Skeletal muscle cell (primary cell): ENCODE measurements at places on chromosomes 2 and 18.

GRCh38 chr18:64334748-64335147 is 185.9 kb upstream of the LINC00305 start:
- DNase-seq: no peak

DNA sequence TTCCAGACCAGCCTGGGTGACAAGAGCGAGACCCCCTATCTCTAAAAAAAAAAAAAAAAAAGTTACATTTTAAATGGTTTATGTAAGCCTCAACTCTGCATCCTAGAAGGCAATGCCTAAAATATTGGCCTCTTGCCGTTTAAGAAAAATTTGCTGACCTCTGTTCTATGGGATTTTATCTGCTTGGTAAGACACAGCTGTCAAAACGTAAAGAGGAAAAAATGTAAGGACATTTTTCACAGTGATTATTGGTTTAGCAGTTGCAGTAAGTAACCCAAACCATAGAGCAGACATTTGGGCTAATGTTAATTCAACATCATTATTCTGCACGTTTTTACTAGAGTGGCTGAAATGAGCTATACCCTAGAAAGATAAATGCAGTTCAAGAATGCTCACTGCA is 14.4 kb upstream of the E2F6 start:
- no peak for DNase-seq

GRCh38 chr2:99660616-99661406 is 171.0 kb upstream of the REV1 start:
- DNase-seq: no peak

DNA sequence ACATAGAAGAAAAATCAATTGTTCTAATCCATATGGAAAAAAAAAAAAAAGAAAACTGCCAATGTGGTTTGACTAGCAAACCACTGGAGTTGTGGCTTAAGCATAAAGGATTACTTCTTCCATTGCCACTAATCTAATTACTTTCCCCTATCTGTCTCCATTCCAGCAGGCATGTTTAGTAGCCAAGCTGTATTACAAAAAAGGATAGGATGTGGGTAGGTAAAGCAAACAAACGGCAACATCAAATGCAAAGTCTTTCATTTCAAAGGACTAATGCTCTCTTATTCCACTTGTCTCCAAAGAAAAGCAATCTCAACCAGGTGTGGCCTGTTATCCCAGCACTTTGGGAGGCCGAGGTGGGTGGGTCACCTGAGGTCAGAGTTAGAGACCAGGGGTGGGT is 36.5 kb downstream of the SLC8A1 start:
- no peak for DNase-seq

GRCh38 chr18:79573921-79574491 is 105.6 kb upstream of the CTDP1 start:
- no peak for DNase-seq

GRCh38 chr2:80141007-80141726 is 163.4 kb downstream of the LRRTM1 start:
- DNase-seq: no peak

- peak; percentile 69 for DNase-seq
Measured at GRCh38 chr2:47119001-47119400, 36.1 kb downstream of the STPG4 start.

- DNase-seq: no peak
Measured at GRCh38 chr2:175445281-175445680, 263.8 kb upstream of the ATP5MC3 start.

- no peak for DNase-seq
Measured at GRCh38 chr2:187917535-187917934, 363.3 kb upstream of the TFPI start.

DNA sequence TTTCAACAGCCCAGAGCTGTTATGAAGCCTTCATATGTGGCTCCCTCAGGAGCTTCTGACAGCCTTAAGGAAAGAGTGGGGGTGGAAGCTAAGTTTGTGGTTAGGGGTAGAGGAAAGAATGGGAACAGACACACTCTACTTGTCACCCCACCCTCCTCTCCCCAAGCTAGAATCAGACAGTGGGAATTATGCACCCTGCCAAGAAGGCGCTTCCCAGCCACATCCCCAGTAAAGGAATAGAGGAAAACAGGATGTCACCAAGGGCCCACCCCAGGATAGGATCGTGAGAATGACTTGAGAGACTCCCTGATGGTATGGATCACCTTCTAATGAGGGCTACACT is 32.4 kb upstream of the EML4 start:
- no peak for DNase-seq

DNA sequence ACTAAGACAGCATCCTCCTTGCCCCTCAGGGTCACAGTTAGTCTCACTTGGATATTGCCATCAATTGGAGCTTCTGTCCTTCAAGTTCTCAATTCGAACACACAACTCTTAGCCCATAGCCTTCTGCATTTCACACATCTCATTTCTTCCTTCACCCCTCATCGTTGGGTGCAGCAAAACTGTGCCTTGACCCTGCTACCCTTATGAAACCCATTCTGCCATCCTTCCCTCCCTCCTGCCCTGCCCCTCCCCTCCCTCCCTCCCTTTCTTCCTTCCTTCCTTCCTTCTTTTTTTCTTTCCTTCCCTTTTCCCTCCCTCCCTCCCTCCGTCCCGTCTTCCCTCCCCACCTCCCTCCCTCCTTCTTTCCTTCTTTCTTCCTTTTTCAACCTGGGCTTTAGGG is 80.7 kb upstream of the CYRIA start:
- no peak for DNase-seq

- DNase-seq: no peak
Measured at GRCh38 chr2:111167863-111168162, 47.1 kb downstream of the BCL2L11 start.

DNA sequence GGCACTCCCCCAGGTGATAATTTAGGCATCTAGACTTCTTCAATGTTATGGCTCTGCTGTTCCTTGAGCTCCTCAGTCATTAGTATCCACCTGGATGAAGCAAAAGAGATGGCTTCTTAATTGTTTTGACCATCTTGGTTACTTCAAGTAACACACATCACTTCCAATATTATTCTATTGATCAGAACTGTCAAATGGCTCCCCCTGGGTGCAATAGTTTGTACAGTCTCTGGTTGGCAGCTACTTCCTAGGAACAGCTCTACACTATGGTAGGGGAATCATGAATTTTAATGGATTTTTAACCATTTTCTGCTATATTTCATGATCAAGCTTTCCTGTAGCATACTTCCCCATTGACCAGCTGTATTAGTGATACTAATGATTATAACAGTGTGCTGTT is 157.0 kb downstream of the NYAP2 start:
- DNase-seq: no peak

- DNase-seq: no peak
Measured at GRCh38 chr2:3600256-3600855, 5.4 kb downstream of the COLEC11 start.

DNA sequence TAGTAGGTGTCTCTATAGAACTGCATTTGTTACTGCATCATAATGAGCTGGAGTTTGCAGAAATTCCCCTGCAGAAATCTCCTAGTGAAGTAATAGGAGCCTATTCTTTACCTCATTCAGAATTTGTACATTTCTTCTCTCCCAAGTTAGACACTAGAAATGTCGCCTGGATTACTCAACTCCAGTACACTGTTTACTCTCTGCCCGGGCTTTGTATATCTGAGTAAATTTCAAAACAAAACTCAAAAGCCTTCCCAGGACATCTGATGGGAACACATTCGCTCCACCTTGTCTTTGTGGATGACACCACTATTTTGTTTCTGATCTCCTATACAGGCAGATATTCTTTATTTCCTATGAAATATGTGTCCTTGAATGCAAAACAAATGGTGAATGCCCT is 76.8 kb downstream of the POU3F3 start:
- DNase-seq: no peak

- peak; percentile 27 for DNase-seq
Measured at GRCh38 chr2:175233135-175233719, 51.7 kb upstream of the ATP5MC3 start.

DNA sequence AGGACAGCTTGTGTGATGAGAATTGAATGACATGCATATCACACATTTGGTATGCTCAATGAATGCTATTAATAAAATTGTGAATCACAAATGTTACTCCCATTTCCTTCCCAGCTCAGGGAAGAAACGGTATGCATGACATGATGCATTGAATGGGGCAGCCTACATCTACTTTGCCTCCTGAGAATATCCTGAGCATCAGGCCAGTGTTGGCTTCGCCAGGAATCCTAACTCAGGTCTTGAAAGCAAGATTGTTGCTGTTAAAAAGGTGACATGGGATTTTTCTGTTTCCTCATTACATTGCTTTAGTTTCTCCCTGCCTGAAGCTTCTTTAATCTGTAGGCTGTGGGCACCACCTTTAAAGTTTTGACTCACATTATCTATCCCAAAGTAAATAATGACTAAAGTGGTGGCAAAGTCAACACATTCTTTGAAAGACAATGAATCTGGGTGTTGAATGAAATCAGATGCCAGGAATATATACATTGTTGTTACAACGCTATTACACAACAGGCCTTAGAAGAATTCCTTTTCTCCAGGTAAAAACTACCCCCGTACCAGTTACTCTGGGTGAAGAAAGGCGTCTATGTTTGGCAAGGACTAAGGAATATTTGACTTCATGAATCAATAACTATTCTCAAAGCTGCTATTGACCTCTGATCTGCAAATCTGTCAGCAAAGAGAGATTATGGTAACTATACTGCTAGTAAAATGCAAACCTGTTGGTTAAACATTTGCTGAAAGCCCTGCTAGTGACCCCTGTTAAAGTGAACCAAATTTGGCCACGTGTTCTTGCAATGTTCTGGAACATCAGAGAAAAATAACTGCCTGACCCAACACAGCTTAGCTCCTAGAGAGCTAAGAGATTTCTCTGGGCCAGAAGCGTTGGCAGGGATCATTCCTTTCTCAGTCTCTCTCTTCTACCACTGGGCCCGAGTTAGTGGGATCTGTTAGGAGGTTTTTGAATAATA is 30.5 kb upstream of the NEDD4L start:
- no peak for DNase-seq

- DNase-seq: no peak
Measured at GRCh38 chr2:161223139-161223732, 63.0 kb downstream of the TANK start.

- no peak for DNase-seq
Measured at GRCh38 chr2:186691231-186691630, 2.6 kb upstream of the FAM171B start.

- no peak for DNase-seq
Measured at GRCh38 chr18:76357174-76357573, 137.9 kb downstream of the ZNF516 start.

DNA sequence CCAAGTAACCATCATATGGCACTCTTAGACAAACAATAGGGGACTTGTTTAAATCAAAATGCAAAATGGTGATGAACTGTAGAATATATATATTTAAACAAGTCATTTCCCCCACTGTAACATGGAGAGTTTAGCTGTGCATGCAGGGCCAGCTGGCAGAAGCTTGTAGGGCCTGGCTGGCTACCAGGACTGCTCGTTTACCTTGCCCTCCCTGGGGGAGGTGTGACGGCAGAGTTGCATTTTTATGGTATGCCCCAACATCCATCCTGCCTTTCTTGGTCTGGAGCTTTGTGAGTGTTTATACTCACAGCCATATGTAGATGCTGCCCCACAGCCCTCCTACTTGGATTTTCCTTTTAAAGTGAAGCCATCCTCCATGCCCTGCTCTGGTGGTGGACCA is 101.7 kb upstream of the ZFP36L2 start:
- DNase-seq: peak; percentile 77

GRCh38 chr2:43363120-43363519 is 136.7 kb upstream of the ZFP36L2 start:
- DNase-seq: no peak

DNA sequence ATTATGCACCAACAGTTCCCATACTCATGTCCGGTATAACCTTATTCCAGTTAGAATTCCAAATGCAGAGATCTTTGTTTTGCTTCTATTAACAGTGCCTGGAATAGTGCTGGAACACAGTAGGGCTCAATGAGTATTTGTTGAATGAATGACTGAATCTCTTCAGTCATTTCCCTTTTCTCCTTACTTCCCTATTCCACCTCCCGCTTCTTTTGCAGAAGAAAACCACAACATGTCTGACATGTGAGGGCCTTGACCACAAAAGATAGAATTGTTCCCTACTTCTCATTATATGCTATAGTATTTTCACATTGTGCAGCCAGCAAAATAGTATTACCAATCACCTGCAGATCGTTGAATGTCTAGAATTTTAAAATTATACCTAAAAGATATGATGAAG is 19.5 kb upstream of the HNRNPLL start:
- DNase-seq: no peak

DNA sequence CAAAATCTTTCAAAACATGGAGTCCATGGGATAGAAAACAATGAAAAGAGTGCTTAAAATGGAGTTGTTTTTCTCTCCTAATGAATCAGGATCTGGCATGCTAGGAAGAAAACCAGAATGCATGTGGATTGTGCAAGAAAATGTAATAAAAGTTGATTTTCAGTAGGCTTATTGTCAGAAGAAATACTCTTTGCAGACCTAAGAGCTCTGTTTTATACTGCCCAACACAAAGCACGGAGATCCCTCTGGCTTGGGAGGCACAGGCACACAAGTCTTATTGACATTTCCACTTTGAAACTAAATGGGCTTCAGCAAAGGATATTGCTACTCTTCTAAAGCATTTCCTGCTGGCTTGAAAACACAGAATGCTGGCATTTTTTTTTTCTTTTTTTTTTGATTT is 15.5 kb upstream of the DAPL1 start:
- DNase-seq: no peak

DNA sequence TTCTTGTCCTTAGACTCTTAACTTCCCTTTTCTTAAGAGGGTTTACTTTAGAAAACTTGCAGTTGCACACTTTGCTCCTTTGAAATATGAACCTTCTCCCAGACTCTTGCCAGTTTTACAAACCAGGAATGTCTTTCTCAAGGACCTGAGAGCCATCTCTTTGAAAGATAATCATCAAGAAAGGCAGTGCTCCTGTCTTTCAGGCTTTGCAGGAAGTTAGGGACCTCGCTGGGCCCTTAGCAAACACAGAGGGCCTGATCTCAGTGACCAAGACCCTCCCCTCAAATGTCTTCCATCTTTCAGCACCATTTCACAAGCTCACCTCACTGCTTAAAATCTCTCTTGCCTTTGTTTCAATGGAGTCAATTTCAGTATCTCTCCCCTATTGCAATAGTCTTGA is 32.0 kb upstream of the NYAP2 start:
- no peak for DNase-seq

- no peak for DNase-seq
Measured at GRCh38 chr18:67426486-67426885, 90.0 kb downstream of the DSEL start.

GRCh38 chr2:60482222-60482621 is 71.2 kb downstream of the BCL11A start:
- no peak for DNase-seq

- no peak for DNase-seq
Measured at GRCh38 chr18:28635530-28635929, 458.6 kb upstream of the CDH2 start.

- peak; percentile 95 for DNase-seq
Measured at GRCh38 chr2:7011356-7012083, 94.3 kb downstream of the RNF144A start.

- no peak for DNase-seq
Measured at GRCh38 chr18:58386780-58387179, 242.1 kb downstream of the ALPK2 start.

DNA sequence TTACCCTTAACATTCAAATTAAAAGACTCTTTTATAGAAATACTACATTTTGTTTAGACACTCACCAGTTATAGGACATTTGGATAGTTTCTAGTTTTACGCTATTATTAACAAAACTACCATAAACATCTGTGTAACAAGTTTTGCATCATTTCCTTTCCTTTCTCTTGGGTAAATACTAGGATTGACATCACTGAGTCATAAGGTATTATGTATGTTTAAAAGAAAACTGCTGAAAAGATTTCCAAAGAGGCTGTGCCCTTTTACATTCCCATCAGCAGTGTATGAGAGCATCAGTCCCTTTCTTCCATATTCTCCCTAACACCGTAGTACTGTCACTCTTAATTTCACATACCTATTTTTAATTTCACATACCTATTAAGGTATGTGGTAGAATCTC is 130.6 kb downstream of the USP34 start:
- DNase-seq: peak; percentile 35
